ENCODE measurements at places on chromosomes 2 and 18.

GRCh38 chr2:100021791-100022340 lies 120.5 kb downstream of the AFF3 start:
- DNase-seq = no peak

DNA sequence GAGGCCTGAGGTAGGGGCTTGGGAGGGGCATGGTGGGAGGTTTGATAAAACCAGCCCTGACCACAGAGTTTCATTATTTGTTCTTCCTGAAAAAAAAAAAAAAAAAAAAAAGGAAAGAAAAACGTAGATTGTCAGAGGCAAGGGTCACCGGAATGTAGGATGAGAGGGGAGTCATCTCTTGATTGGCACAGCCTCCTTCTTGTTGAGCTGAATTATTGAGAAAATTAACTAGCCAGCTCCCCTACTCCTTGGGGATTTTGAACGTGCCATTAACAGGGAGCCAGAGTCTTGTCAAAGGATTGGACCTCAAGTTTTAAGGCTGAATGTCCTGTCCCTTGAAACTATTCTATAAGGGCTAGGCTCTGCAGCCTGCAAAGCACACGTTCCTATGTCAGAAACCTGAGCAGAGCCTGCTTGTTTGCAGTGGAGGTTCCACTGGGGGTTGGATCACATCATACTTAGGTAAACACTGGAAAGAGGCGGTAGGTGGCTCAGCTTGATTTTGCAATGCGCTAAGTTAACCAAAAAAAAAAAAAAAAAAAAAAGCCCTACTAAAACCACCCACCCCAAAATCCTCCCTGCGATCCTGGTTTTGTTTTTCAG lies 2.3 kb downstream of the INHBB start:
- DNase-seq = peak; percentile 87

DNA sequence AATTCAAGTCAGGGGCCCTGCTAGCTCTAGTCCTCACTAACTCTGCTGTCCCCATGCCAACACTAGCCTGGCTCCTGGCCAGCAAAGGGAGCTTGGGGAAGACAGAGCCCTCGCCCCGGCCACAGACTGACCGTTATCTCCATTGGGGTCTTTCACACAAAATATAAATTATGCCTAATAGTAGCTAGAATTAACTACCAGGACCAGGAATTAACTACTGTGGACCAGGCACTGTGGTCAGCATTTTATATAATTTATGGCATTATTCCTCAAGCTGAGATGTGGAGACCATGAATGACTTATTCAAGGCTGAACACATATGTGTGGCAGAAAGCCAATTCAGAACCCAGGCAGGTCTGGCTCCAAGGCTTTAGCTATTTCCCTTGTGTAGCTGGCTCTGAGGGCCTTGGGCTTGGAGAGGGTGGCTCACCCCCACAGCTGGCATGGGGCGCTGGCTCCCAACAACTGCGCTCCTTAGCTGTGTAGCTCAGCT lies 49.2 kb downstream of the CELF4 start:
- no peak for DNase-seq

- DNase-seq = no peak
Measured at GRCh38 chr2:118665784-118666529, 181.5 kb downstream of the EN1 start.

DNA sequence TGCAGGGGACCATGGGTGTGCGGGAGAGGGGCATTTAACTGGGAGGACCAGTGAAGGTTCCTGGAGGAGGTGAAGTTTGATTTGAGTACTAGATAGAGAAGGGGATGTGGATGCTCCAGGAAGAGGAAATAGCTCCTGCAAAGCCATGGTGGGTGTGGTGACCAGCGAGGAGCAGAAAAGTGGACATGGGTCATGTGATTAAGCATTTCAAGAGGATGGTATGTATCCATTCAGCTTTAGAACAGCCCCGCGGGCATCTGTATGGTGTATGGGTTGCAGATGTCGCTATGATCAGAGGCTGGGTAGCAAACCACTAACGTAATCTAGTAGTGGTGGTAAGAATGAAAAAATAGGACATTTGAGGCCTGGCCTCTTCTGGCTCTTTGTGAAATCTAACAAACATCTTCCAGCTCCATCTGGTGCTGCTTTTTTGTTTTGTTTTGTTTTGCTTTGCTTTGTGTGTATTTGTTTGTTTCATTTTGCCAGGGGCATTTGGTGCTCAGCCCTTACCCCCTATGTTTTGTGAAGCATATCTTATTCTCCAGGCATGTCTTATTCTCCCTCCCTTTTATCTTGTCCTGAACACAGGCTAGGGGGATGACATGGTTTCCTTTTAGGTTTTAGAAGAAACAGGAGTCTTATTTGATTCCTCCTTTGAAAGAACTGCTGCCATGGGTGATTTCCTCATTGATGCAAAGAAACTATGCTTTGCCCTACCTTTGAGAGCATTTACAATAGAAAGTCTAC lies 226.1 kb downstream of the LRRTM1 start:
- DNase-seq = no peak

DNA sequence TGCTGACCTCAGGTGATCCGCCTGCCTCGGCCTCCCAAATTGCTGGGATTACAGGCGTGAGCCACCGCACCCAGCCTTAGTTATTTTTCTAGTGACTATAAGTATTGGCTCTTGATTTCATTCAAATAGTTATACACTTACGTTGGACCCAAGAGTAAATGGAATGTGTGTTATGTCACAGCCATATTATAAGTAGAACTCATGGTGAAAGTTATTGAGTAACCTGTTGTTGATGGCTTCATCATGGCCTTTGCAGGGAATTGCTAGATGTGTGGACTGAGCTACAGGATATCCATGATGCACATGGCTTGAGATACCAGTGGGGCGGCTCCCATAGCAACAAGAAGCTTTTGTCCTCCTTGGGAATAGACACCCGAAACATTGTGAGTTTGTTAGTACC lies 44.7 kb downstream of the AFTPH start:
- no peak for DNase-seq

- DNase-seq = peak; percentile 53
Measured at GRCh38 chr2:20381457-20381856, 30.8 kb upstream of the PUM2 start.

DNA sequence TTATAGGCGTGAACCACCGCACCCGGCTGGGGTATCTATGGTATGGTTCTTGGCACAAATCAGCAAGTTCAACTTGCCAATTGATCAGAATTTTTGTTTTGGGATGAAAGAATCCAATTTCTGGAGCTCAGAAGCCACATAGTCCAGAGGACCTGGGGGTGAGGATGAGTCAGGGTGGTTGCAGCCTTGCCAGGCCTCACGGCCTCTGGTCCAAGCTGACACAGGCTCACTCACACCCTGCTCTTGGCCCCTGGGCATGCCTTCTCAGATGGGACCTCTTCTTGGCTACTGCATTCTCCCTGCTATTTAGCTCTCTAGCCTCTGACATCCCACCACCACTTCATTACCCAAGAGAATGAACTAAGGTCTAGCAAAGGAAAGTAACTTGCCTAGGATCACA lies 16.3 kb downstream of the CAPG start:
- no peak for DNase-seq

GRCh38 chr18:26008619-26009018 lies 81.8 kb downstream of the SS18 start:
- DNase-seq = no peak

- DNase-seq = peak; percentile 24
Measured at GRCh38 chr18:76528477-76529432, 33.7 kb upstream of the ZNF516 start.

- no peak for DNase-seq
Measured at GRCh38 chr2:77336013-77336412, 186.2 kb downstream of the LRRTM4 start.

GRCh38 chr2:63681896-63682295 lies 93.1 kb downstream of the MDH1 start:
- DNase-seq = no peak

- no peak for DNase-seq
Measured at GRCh38 chr2:200052627-200053026, 97.2 kb downstream of the MAIP1 start.

Measured in T47D (cell line).